ENCODE measurements at places on chromosomes 6 and 20.

GRCh38 chr20:7144464-7144863, 377.0 kb downstream of the BMP2 start:
- DNase-seq: no peak

GRCh38 chr6:74731931-74732330, 473.9 kb downstream of the COL12A1 start:
- no peak for DNase-seq

DNA sequence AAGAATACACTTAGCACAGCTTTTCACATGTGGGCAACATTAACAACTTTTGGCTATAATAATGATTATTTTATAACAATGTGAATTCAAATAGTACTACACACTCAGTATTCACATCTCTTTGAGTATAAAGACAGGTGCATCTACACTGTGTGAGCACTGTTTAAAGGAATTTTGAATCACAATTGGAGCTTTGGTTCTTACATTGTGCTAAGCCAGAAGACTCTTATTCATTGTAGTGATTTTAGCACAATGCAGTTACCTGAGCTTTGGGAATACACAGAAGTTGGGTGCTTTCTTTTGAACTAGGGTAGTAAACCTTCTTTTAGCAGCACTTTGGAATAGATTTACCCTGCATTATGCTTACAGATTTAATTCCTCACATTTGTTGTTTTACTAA, 20.5 kb downstream of the RIMS1 start:
- DNase-seq: no peak

DNA sequence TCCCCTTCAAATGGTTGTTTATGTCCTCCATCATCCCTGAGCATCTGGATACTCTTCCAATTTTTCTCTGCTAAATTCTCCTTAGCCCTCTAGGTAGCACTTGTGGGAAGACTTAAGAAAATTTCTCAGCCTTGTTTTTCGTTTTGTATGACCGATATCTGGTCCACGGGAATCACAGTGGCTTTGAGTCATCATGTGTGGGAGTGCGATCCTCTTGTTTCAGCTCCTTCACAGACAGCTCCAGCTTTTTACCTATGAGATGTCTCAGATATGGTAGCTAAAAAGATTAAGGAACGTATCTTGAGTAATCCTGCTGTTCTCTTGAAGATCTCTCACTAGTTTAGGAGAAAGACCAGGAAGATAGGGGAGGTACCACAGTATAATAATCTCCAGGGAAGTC, 196.1 kb downstream of the GRM1 start:
- DNase-seq: no peak

- DNase-seq: no peak
These were observed 69.4 kb downstream of the PRND start for GRCh38 chr20:4791121-4791520.

DNA sequence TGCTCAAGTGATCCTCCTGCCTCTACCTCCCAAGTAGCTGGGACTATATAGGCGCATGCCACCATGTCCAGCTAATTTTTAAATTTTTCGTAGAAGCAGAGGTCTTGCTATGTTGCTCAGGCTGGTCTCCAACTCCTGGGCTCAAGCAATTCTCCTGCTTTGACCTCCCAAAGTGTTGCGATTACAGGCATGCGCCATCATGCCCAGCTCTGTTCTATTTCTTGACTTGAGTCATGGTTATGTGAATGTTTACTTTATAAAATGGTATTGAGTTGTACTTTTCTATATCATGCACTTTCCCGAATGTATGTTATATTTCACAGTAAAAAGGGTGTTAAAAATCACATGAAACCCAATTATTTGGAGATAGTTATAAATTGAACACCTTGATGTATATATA, 17.3 kb upstream of the ATXN1 start:
- no peak for DNase-seq

- no peak for DNase-seq
These were observed 4.5 kb downstream of the DLL1 start for GRCh38 chr6:170286246-170286933.

DNA sequence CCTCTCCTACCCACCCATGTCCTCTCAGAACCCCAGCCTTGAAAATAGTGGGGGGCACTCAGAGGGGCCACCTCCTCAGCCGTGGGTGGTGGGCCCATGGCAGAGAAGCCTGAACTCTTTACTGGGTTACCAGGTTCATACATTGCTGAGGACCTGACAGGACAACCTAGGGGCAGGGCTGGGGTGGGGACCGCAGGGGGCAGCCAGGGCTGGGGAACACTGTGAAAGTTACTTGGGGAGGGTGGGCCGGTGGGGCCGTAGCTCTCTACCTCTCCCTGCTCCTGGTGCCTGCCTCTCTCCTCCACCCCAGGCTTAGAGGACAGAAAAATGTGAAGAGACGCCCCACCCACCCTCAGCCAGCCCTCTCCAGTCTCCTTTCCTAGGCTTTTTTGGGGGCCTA, 15.4 kb downstream of the MDFI start:
- no peak for DNase-seq

DNA sequence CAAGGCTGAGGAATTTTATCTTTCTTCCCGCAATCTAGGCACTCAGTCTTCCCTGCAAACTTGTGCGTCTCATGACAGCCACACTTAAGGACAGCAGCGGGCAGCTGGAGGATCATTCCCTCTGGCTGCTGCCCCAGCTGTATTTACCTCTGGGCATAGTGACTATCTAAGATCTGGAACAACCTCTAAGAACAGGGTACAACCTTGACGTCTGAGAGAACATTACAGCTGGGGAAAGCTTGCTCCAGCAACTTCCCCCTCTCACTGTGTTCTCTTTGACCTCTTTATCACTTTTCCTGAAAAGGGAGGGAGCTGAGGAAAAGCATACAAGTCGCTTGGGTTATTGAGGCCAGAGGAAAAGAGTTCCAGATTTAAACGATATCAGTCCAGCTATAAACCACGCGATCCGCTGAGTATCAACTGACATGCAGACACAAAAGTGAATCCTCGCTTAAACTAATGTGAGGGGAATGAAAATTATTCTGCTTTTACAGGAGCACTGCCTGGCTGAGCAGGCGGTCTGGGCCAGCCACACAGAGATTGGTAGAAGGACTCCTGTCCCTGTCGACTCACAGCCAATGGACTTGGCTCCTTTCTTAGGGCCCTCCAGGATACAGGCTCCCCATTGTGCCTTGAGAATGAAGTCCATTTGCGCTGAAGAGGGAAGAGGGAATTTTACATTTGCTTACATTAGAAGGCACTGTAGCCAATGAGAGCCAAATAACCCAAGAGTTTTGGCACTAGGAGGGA, 153.3 kb downstream of the QRSL1 start:
- no peak for DNase-seq

GRCh38 chr6:48916607-48917006, 546.4 kb downstream of the MMUT start:
- DNase-seq: no peak

- DNase-seq: no peak
These were observed 343.3 kb downstream of the BCKDHB start for GRCh38 chr6:80449726-80450125.

DNA sequence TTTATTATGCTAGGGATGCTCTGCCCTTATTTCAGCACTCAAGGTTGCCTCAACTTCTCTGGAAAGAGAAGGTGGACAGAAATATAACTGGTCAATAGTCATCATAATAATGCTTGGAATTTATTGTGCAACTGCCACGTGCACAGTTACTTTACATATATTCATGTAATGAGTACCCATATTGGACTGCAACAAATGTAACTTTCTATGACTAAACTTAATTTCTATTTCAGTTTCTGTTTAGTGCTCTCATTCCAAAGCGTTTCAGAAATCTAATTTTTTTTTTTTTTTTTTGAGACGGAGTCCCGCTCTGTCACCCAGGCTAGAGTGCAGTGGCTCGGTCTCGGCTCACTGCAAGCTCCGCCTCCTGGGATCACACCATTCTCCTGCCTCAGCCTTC, 28.3 kb upstream of the CD83 start:
- no peak for DNase-seq

- no peak for DNase-seq
These were observed 171.2 kb upstream of the BMP5 start for GRCh38 chr6:56046576-56046975.

DNA sequence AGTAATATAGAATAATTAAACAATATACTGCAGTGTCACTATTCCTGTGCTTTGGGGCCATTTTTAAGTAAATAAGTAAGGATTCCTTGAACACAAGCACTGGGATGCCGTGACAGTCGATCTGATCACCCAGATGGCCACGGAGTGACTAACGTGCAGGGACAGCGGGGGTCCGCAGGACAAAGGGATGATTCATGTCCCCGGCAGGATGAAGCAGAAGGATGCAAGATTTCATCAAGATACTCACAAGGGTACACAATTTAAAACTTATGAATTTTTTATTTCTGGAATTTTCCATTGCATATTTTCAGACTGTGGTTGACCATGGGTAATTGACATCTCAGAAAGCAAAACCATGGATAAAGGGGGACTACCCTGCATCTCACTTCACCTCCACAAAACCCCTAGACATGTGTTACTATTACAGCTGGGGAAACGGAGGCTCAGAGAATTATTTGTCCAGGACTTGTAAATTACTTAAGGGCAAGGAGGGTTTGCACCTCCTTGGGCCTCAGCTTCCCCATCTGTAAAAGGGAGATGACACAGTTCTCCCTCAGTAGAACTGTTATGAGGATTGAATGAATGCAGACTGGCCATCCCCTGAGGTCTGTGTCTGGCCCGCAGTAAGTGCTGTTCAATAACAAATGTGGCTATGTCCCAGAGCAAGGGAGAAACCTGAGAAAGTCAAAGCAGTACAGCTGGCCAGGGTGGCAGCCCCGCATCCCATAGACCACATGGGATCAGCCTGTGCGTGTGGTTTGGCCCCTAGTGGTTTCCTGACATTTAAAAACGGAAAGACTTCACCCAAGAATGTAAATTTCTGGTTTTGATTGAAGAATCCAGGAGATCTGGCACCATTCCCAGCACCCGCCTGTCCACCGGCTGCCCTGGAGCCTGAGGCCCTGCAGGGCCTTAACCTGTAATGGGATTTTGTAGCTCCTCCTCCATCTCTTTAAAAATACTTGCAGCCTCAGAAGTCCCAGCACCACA, 235.5 kb downstream of the BMP7 start:
- DNase-seq: no peak

DNA sequence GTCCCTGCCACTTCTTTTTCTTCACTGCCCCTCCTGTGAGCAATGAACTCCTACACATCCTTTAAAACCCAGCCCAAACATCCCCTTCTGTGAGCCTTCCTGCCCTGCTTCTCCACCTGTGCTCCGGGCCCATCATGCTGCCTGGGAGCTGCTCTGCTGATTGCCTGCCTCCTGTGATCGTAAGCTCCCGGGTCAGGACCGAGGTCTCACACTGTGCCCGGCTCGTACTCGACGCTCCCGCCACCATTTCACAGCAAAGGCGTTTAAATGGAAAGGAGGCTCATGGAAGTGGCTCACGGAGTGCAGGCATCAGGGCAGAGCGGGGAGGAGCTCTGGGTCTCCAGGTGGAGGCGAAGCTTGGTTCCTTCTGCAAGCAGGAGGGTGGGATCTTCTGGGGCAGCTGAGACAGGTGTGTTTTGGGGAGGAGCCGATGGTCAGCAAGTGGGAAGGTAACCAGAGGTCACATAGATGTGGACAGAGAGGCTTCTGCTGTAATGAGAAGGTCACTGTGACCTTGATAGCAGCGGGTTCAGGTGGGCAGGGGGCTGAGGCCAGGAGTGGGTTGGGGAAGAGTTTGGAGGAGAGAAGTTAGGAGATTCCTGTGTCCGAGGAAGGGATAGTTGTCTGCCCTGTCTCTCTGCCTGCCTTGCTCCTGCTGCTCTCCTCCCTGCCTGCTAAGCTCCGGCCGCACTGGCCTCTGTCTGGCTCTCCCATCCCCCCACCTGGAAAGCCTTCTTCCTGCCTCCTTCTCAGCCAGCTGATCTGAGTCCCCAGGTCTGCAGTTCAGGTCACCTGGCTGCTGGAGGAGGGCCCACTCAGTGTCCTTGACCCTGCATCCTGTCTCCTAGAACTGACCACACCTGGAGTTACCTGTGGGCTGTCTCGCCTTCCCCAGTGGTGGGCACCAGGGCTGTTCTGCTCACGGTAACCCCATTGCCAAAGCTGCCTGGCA, 52.7 kb upstream of the FRMD1 start:
- peak; percentile 18 for DNase-seq

- no peak for DNase-seq
These were observed 59.2 kb downstream of the PHF20 start for GRCh38 chr20:35831029-35831428.

DNA sequence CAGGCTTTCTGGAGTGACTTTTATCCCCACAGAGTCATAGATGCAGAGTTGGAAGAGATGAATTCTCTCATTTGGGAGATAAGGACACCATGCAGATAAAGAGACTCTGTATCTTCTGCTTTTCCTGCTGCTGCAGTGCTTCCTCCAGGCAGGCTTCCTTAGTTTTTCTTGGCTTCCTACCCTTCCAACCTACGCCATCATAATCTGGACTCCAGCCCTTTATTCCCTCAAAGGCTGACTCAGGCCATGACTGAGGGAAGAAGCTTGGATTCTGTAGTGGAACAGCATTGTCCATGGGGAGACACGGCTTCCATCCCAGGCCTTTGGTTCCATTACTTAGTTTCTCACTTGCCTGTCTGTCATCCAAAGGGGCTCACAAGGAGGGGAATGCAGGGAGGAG, 6.5 kb upstream of the RNF24 start:
- DNase-seq: no peak

DNA sequence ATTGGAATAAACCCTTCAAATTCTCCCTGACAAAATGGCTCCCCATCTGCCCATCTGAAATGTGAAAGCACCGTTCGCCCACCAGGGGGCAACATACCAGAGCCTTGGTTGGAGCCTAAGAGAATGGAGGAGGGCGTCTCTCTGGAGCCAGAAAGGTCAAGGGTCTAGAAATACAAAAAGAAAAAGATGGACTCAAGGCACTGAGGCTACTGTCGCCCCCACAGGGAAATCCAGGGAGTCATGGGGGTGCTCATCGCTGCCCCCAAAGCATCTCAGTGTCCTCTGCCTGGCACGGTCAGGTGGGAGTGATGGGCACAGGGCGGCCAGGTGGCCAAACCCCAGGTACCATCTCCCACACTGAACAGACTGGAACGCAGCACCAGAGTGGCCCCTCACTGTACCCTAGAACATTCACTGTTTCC, 136.3 kb downstream of the ZMYND8 start:
- DNase-seq: no peak

GRCh38 chr6:20021795-20022194, 184.6 kb downstream of the ID4 start:
- DNase-seq: no peak

GRCh38 chr20:63431944-63432343, 40.5 kb downstream of the KCNQ2 start:
- no peak for DNase-seq

- DNase-seq: no peak
These were observed 16.5 kb downstream of the PEDS1 start for GRCh38 chr20:50136822-50137599.

GRCh38 chr6:133055441-133055966, 185.7 kb upstream of the EYA4 start:
- DNase-seq: no peak

GRCh38 chr6:33320315-33321181, 3.0 kb upstream of the ZBTB22 start:
- no peak for DNase-seq

GRCh38 chr6:146177785-146178184, 148.9 kb downstream of the GRM1 start:
- DNase-seq: no peak

GRCh38 chr6:137486416-137486815, 7.8 kb downstream of the OLIG3 start:
- DNase-seq: no peak
